CD4-positive, alpha-beta T cell treated with Interleukin-1 beta for 1 hour (primary cell): ENCODE measurements at places on chromosomes 11 and 22.

DNA sequence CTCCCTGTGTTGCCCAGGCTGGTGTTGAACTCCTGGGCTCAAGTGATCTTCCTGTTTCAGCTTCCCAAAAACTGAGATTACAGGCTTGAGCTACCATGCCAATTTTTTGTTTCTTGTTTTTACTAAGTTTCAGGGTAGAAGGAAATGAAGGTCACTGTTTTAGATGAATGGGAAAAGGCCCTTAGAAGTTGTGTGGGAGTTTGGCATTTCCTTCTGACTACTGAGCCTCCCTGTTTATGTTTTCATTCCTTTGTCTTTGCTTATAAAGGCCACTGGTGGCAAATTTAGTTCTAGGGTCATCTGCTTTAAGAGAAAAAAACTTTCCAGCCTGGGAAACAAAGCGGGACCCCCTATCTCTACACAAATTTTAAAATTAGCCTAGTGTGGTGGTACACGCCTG lies 22.1 kb downstream of the SRPRA start:
- DNase-seq, result no peak

DNA sequence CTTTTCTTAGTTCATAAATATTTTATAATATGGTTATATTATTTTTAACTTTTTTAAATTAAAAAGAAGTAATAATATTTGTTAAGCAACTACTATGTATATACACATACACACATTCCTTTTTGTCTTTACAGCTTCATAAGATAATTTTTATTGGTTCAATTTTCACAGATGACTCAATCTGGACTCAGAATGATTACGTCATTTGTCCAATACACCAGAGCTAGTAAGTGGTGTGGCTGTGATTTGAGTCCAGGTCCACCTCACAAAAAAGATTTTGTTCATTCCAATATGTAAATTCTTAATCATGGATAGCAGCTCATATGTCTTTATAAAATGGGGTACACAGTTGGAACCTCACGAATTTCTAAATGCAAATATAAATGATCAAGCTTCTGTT lies 1014.5 kb downstream of the DLG2 start:
- DNase-seq, result no peak

- no peak for DNase-seq
Observed at GRCh38 chr22:20977516-20978170, 4.5 kb upstream of the LZTR1 start.

GRCh38 chr11:126523441-126524205 lies 168.1 kb downstream of the ST3GAL4 start:
- no peak for DNase-seq

- no peak for DNase-seq
Observed at GRCh38 chr11:11641581-11641980, 19.8 kb upstream of the GALNT18 start.

GRCh38 chr22:27218012-27218920 lies 560.9 kb downstream of the MIAT start:
- DNase-seq, result no peak

DNA sequence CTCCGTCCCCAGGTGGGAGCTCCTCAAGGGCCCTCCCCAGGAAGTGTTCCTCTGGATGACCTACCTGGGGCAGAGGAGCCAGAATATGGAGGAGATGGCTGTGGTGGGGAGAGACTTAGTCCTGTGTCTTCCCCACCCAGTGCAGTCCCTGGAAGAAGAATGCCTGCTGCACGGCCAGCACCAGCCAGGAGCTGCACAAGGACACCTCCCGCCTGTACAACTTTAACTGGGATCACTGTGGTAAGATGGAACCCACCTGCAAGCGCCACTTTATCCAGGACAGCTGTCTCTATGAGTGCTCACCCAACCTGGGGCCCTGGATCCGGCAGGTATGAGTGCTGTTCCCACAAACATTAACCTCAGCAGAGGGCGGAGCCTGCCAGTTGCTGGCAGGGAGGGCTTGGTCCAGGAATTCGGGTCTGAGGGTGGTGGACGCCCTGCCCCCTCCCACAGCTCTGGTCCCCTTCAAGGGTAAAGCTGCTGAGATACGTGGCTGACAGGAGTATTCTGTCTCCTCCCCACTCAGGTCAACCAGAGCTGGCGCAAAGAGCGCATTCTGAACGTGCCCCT lies 3.4 kb downstream of the FOLR3 start:
- no peak for DNase-seq

GRCh38 chr11:15406851-15407351 lies 292.2 kb downstream of the INSC start:
- no peak for DNase-seq

DNA sequence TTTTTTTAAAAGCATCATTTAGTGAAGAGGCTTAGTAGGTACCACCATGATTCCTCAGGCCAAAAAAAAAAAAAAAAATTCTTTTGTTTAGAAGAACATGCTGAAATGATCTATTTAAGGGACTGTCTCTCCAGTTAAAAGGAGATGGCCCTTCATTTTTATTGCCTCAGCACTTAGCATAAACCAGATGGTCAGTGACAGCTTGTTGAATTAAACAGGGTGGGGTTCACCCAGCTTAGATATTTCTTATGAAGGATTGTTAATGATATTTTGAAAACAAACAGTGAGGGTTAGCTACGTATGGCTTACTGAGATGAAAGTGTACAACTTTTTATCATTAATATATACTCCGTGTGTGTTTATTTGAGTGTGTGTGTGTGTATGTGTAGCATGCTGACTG lies 203.7 kb downstream of the FAM181B start:
- DNase-seq, result no peak

DNA sequence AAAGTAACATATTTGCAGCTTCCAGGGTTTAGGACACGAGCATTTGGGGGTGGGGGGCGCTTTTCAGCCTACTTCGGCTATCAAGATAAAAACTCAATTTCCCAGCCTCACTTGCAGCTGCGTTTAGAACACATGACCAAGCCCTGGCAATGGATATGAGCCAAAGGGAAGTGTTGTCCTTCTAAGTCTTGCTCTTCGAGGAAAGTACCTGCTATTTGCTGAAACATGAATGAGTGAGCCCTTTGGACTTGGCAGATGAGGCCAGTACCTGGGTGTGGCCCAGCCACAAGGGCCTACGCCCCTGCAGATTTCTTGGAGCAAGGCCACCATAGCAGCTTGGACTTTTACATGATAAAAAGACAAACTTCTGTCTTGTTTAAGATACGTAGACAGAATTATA lies 60.2 kb upstream of the SORL1 start:
- DNase-seq, result no peak
